ENCODE measurements at places on chromosomes 16 and 17.
A peak's percentile ranks its signal among the peaks of the same experiment; 100 is the strongest.

- no peak for DNase-seq
Observed at GRCh38 chr17:59415397-59415796, 83.9 kb downstream of the YPEL2 start.

DNA sequence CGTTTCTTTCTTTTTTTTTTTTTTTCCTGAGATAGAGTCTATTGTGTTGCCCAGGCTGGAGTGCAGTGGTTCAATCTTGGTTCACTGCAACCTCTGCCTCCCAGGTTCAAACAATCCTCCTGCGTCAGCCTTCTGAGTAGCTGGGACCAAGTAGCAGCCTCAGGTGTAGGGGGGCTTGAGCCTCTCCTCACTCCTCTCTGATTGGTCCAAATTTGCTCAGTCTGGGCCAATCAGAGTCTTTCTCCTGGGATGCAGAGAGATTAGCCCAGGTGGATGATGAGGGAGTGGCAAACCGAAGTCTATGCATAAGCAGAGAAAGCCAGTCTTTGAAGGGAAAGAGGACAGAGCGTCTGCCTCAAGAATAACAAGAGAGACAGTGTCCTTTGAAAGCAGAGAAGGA lies 99.0 kb downstream of the BMERB1 start:
- no peak for DNase-seq

DNA sequence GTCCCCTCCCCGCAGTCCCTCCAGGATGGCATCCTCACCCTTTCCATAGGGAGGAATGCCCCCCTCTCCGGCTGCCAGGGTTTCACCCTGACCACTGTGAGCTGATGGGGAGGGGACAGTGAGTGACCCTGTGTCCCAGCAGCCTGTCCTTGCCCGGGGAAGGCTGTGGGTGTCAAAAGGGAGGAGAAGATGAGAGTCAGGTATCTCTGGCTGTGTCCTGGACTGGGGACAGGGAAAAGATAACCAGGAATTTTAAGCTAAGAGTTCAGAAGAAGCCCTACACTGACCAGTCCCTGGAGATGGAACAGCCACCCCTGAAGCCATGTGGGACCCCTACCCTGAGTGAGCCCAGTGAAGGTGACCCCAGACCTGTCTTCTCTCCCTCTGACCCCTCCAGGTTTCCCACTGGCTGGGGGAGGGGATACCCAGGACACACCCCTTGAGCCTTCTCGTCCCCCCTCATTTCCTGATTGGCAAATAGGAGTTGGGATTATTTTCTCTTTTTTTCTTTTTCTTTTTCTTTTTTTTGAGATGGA lies 11.3 kb downstream of the NAT9 start:
- no peak for DNase-seq

DNA sequence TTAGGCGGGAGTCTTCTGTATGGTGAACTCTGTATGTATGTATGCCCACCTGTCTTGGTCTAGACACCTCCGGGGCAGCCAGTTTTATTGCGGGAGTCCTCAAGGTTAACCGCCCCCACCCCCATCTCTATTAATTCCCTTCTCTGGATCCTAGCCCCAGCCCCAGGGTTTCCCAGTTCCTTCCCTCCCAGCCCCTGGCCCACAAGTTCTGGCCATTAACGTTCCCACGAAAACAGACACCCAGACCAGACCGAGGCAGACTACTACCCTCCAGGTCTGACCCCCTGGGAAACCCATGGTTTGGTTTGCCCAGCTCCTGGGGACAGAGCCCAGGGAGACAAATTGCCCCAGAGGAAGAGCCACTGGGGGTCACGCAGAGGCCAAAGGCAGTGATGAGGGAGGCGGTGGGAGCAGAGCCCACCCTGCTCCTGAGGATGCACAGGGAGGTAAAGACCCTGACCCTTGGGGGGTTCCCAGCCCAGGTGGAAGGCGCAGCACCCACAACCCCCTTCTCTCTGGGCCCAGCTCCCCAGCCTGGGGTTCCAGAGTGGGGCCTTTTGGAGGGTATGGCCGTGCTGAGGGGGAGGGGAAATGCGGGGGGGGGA lies 8.5 kb downstream of the TBKBP1 start:
- DNase-seq, result no peak

DNA sequence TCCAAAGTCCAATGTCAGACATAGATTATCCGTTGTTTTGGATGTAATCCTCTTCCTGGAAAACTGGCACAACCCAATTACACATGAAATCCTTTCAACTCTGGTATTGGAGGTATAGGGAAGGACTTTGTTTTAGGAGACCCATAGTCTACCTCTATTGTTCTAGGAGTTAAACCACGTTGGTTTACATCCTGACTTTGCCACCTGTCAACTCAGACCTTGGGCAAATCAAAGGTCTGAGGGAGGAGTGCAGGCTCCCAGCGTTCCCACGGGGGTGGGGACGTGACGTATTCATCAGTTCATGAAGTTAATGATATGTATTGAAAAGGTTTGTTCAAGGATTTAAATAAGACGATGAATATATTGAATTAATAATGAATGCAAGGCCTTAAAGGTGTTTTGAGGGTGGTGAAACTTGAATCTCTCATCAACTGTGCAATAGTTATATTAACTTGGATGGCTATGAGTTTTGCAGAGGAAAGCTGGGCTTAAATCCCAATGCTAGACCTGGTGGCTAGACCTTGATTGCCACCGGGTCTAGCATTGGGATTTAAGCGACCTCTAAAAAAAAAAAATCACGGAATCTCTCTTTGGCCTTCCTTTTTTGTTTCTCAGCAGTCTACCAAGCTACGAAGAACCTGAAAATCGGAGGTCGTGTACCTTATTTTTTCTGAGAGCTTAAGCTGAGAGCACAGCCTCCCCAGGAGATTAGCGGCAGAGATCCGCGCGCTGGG lies 744 bp upstream of the NF1 start:
- no peak for DNase-seq

GRCh38 chr17:2950846-2951245 lies 112.6 kb downstream of the OR1D5 start:
- DNase-seq, result no peak

DNA sequence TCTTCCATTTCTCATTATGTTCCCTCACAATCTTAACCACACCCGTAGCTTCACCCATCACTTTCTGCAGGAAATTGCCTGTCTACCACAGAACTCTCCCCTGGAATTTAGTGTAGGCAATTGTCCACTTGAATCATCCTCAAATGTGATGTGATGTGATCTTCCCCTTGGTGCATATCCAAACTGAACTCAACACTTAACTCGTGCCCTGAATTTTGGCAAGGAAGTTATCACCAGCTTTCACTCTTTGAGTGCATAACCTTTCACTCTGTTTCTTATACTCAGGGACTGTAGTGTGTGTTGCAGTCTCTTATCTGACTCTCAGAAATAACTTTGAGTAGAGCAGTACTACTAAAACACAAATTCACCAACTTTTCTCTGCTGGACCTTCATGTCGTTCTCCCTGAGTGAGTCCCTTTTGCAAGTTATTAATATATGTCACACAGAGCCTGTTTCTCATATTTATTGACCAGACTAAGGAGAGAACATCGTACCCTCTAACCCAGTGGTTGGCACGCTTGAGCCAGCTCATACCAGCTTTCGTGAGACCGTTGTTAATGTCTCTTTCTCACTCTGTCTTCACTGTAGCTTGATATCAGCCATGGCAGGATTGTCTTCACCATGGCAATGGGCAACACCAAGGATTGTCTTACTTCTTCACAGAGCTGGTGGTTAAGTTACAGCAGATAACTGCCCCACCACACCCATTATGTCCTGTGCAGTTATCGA lies 558.9 kb upstream of the HSBP1 start:
- no peak for DNase-seq

GRCh38 chr16:1701216-1701878 lies 4.6 kb upstream of the MAPK8IP3 start:
- no peak for DNase-seq

- no peak for DNase-seq
Observed at GRCh38 chr17:70368011-70368410, 198.7 kb downstream of the KCNJ2 start.

DNA sequence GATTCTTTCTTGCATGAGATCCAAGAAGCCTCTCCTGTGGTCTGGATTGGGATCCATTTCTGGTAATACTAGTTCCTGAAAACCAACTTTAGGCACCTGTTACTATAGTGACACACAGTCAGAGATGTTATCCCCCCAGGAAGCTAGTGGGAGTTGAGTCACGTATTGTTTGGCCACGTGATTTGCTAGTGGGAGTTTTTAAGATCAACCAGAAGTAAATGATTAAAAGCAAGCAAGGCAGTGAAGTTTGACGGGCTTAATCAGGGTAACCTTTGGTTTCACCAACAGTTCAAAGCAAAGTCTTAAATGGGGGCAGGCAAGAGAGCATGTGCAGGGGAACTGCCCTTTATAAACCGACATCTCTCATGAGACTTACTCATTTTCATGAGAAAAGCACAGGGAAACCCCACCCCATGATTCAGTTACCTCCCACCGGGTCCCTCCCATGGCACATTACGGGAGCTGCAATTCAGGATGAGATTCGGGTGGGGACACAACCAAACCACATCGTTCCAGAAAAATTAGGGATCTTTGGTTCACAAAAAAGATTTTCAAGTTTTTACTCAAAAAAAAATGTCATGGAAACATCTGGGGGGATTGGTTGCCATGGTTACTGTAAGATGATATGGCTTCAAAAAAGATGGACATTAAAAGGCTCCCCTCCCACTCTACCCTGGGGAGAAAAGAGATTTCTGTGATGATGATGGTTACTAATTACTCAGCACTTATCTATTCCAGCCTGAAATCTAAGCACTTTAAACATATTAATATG lies 483.1 kb upstream of the ERCC4 start:
- DNase-seq, result no peak

- DNase-seq, result no peak
Observed at GRCh38 chr17:676060-676700, 38.5 kb downstream of the VPS53 start.

GRCh38 chr17:27477050-27477888 lies 21.0 kb downstream of the KSR1 start:
- DNase-seq, result no peak

DNA sequence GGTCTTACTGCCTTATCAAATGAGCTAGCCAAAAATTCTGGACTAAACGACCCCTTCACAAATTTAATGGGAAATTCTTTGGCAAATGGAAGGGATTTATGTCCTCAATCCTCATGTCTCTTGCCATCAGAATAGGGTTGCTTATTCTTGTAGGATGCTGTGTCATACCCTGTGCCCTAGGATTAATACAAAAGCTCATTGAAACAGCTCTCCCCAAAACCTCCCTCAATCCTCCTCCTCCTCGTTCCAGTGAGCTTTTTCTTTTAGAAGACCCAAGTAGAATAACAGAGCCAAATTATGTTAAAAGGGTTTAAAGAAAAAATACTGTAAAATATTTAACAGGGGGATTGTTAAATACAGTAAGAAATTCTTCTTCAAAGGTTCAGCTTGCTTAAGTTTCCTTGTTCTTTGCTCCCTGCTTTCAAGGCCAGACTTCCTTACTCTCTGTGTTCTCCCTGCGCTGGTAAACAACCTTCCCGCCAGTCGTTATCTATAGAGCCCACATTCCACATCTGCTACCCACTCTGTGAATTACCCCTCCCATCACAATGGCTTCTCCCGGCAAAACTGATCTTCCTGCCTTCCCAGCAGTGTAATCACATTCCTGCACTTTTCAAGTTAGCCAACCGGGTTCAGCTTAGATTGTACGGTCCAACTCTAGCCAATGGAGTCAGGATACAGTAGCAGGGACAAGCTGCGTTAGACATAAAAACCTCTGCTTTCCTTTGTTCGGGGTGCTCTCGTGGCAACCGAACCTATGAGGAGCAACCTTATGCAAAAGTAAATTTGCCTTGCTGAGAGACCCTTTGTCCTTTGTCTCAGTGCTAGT lies 9.7 kb downstream of the HPR start:
- no peak for DNase-seq

GRCh38 chr17:15213381-15214087 lies 51.6 kb downstream of the PMP22 start:
- no peak for DNase-seq

DNA sequence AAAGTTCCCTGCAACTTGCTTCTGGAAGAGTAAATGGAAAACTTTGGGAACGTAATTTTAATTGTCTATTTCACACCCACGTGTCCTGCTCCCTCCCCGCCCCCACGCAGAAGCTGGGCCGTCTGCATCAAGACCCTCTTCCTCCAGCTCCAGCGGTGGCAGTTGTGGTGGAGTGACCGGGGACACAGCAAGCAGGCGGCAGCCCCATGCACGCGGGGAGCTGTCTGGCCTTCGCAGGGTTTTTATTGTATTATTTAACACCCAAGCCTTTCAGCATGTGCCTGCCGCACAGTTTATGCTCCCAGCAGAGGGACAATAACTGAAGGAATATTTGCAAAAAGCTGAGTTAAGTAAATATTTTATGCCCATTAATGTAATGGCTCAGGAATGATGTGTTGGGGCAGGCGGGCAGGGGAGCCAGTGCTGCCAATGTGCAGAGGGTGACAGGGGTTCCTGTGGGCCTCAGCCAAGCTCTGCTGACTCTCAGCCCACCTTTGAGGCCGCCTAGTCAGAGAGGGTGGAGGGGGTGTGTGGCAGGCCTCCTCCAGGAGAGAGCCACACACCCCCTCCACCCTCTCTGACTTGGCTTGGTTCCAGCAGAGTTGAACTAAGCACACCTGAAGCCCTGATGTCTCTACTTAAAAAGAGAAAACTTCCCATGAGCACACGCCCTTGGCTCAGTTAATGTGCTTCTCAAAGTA lies 32.4 kb upstream of the ENPP7 start:
- no peak for DNase-seq

- no peak for DNase-seq
Observed at GRCh38 chr16:19348578-19349315, 63.2 kb downstream of the CLEC19A start.

- DNase-seq, result peak; percentile 58
Observed at GRCh38 chr17:77281122-77281903, 140.5 kb downstream of the SEC14L1 start.

DNA sequence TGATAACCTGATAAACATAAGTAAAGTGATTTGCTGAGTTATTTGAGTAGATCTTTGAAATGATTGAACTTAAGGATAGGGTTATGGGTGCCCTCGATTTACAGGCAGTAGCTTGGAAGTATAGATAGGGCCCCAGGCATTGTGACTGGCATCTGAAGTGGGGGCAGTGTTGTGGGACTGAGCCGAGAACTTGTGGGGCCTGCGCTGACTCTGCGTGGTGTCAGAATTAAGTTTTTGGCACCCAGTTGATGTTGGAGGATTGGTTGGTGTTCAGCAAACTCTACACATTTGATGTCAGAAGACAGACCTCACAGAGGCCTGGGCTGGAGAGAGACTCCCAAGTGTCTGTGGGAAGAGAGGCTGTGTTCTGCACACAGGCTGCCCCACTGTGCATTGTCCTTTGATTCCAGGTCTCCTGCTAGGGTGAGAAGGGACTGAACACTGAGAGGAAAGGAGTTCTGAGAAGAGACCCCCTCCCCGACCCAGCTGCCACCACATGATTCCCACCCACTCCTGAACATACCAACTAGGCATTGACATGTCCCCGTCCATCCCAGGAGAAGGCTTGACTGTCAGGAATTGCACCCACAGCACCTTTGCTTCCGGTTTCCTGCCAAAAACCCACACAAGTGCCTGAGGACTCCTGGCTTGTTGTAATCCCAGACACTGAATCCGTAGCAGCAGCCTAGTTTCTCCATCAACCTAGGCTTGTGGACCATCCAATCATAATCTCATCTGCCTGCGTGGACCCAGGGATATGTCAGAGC lies 4.5 kb downstream of the ZNF267 start:
- no peak for DNase-seq

All from CD4-positive, alpha-beta T cell treated with Interleukin-2 at 100 ng/mL for 4 hours (primary cell).